Stimulated activated CD8-positive, alpha-beta memory T cell treated with anti-CD3 and anti-CD28 coated beads, Interleukin-4, amount 100 ng/mL, for 1 hour (primary cell): ENCODE measurements at places on chromosomes 11 and 22.

- DNase-seq = no peak
Measured at GRCh38 chr11:60924110-60924905, at the start of gene TMEM132A. Gene TMEM132A, plus strand, starts transcription at chr11:60924460. Its CDS starts 174 bp downstream, at chr11:60924634.

- no peak for DNase-seq
Measured at GRCh38 chr22:48478529-48479265, 1349.0 kb downstream of the BRD1 start.

DNA sequence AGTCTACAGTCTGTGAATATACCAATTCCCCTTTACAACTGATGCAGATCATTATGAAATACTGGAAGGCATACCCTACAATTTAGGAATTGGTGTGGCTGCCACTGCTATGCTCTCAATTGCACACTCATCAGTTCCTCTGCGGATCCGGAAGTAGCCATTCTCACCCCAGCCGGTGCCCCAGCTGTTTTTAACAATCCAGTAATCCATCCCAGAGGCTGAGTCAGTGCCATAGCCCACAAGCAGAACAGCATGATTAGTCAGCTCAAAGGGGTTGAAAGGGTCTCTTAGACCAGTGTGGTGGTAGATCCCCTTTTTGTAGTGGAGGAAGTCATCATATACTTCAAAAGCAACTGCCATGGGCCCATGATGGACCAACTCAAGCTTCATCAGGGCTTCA is 43.6 kb downstream of the CTSC start:
- no peak for DNase-seq

DNA sequence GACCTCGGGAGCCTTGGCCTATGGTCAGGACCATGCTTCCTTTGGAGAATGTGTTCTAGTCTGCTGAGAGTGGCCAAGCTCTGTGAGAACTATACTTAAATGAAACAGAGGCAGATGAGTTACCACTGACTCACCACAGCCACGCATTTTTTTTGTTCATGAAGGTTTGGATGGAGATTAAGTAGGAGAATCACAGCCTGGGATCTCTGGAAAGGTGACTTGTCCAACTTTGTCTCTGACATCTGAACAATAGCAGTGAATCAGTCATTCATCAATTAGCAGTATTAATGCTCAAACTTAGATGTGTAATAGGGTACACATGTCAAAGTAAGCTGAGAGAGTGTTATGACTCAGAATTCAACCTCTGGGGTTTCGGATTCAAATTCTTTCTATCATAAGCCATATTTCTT is 100.7 kb upstream of the ANO3 start:
- DNase-seq = no peak

- no peak for DNase-seq
Measured at GRCh38 chr11:132551016-132551415, 981.3 kb downstream of the OPCML start.

- peak; percentile 47 for DNase-seq
Measured at GRCh38 chr22:41403532-41404318, 22.0 kb downstream of the TEF start.

GRCh38 chr11:16456366-16456765 is 100.0 kb upstream of the SOX6 start:
- no peak for DNase-seq

- no peak for DNase-seq
Measured at GRCh38 chr11:115145324-115145723, 358.9 kb downstream of the CADM1 start.

GRCh38 chr11:124896821-124897391 is 759 bp downstream of the ROBO4 start:
- no peak for DNase-seq

DNA sequence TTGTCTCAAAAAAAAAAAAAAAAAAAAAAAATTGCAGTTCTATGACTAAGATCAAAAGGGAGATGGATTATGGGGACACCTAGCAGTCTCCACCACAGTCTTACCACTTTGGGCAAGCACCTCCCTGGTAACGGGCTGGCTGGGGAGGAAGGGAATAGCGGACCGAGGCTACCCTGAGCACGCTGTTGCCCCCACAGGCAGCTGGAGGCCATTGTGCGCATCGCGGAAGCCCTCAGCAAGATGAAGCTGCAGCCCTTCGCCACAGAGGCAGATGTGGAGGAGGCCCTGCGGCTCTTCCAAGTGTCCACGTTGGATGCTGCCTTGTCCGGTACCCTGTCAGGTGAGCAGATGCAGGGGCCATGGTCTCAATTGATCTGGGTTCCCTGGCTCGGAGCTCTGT is 21.2 kb downstream of the MCM5 start:
- DNase-seq = no peak
